ENCODE measurements at places on chromosomes 2 and 18. TPM values are rescaled to one million over a fixed set of nuclear protein-coding genes. Genes with fewer than 3 reads are reported as not detected.

YWHAQ gene
- 411 TPM for total RNA-seq

CENPO gene
- 15.1 TPM for total RNA-seq

CRYGD gene
- total RNA-seq: not detected

RAB6C gene
- total RNA-seq: under 0.01 TPM

Measured in aortic smooth muscle cell (primary cell).